Frontal cortex (tissue), 4 donors: ENCODE measurements at places on chromosomes 4 and X.

DNA sequence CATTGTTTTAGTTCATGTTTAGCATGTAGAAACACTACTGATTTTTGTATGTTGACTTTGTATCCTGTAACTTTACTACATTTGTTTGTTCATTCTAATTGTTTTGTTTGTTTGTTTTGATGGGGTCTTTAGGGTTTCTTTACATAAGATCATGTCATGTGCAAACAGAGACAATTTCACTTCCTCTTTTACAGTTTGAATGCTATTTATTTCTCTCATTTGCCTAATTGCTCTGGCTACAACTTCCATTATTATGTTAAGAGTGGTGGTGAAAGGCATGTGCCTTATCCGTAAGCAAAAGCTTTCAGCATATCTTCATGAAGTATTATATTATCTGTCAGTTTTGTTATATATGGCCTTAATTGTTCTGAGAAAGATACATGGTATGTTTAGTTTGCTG lies 571.1 kb downstream of the PCDH7 start:
- no peak for DNase-seq

DNA sequence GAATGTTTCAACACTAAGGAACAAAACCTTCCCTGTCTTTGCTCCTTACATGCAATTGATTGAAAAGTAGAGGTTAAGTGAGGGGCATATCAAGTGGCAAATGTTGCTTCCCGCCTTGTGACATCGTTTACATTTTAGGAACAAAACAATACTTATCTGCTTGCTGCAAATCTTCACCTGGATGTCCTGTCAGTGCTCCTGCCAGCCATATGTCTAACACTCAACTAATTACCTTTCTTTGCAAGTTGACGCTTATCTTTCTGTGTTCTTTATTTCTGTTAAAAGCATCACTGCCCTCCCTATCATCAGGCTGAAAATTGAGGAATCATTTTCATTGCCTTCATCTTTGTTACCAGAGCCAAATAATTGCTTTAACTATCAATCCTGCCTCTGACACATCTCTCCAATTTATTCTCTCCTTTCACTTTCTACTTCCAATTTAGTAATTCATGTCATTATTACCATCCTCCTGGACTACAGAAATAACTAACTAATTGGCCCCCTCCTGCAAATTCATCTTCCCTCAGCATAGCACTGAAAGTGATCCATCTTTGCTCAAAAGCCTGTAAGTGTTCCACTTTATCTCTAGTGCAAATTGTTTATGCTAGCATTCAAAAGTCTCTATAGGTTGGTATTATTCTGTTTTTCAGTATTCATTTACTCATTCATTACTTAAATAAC lies 298.7 kb upstream of the ATOH1 start:
- no peak for DNase-seq

DNA sequence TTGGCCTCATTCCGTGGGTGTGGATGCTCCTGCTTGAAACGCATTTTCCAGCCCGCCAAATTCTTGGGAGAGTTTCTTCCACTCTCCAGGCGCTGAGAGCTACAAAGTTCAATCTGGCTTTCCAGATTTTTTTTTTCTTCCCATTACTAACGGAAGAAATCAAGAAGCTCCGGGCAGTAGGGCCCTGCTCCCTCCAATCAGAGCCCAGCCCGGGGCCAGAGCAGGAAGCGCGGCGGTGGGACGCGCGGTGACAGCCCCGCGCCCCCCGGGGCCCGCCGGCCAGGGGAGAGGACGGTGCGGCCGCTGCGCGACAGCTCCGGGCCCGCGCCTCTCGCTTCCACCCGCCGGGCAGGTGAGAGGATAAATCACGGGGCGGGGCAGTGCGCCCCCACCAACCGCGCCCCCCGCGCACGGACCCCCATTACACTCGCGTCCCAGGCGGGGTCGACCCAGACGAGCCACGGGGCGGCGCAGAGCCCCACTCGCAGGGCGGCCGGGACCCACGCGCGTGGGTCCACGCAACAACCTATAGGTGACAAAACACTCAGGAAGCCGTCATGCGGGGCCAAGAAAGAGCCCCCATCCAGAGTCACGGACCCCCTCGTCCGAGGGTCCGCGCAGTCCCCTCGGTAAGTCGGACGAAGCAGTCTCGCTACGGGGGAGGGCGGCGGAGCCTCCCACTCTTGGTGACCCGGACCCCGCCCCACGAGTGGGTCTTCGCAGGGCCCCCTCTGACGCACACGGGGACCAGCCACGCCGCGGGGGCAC lies 868 bp downstream of the AFAP1 start:
- DNase-seq, result no peak

DNA sequence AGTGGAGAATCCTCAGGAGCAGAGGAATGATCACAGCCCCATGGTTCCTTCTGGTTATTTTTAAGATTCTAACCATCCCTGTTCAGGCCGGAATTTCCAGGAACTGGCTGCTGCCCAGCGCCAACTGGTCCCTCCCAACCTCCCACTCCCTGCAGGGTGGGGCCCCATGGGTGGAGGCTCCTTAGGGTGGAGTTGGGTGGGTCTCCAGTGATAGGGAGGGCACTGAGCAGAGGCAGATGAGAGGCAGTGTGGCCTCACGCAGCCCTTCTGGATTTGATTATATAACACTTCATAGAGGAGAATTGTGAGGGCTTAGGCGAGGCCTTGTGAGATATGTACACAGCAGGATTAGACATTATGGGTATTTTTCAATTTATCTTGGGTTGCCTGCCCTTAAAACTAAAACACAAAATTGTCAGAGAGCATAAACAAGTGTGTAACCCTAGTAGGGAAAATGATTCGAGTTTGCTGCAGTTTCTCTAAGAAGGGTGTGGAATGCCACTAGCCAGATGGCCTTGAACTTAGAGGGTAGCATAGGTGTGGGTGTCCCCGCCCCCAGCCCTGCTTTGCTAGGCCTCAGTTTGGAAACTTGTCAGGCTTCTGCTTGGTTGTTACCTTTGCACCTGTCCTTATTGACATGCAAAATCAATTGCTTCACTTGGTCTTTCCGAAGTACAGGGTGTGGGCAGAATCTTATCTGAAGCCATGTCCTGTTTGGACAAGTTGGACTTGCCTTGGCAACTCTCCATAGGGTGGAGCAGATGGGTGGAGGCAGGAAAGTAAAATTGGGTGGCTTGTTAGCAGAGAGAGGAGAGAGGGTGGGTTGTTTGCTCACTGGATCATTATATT lies 9.4 kb downstream of the KLF3 start:
- no peak for DNase-seq

- no peak for DNase-seq
These were observed 1.2 kb upstream of the TMEM33 start for GRCh38 chr4:41933997-41934503.

- no peak for DNase-seq
These were observed 141.3 kb downstream of the AFAP1 start for GRCh38 chr4:7798178-7798995.

GRCh38 chr4:793941-794621 lies 31.8 kb downstream of the CPLX1 start:
- no peak for DNase-seq

GRCh38 chr4:13162886-13163285 lies 321.3 kb downstream of the RAB28 start:
- no peak for DNase-seq

GRCh38 chr4:84814094-84814750 lies 152.3 kb downstream of the WDFY3 start:
- no peak for DNase-seq

DNA sequence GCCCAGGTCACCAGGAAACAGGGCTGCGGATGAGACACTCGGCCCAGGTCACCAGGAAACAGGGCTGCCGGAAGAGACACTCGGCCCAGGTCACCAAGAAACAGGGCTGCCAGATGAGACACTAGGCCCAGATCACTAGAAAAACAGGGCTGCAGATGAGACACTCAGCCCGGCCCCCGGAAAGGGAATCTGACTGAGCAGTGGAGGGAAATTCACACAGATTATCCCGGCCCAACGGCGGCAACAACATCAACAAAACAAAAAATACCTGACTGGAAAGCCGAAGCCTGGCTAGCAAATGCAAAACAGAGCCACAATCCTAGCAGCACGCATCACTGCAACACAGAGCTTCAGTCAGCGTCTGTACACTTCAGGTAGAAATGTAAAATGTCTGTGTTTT lies 20.7 kb downstream of the AFAP1 start:
- no peak for DNase-seq

DNA sequence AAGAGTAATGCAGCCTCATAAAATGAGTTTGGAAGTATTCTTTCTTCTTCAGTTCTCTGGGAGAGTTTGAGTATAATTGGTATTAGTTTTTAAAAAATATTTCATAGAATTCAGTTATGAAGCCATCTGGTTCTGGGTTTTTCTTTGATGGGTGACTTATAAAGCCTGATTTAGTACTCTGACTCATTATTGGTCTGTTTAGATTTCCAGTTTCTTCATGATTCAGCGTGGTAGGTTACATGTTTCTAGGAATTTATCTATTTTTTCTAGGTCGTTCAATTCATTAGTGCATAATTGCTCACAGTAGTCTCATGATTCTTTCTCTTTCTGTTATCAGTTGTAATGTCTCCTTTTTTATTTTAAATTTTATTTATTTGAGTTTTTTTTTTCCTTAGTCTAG lies 111.2 kb downstream of the CEP44 start:
- DNase-seq, result no peak

DNA sequence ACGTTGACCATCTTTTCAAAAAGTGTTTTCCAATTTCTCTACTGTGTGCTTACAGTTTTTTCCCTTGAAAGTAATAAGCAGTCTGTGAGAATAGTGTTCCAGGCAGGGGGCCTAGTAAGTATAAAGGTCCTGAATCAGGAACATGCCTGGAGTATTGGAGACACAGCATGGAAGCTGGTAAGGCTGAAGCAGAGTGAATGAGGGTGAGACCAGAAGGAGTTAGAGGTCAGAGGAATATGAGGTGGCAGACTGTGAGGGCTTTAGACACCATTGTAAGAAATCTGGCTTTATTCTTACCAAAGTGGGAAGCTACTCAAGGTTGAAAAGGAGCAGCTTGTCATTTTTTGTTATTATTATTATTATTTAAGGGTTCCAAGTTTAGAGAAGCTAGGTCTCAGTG lies 107.4 kb downstream of the CT47B1 start:
- no peak for DNase-seq

GRCh38 chr4:128232719-128233118 lies 54.9 kb downstream of the PGRMC2 start:
- DNase-seq, result no peak

GRCh38 chr4:158163941-158164767 lies 8.7 kb downstream of the GASK1B start:
- DNase-seq, result no peak

DNA sequence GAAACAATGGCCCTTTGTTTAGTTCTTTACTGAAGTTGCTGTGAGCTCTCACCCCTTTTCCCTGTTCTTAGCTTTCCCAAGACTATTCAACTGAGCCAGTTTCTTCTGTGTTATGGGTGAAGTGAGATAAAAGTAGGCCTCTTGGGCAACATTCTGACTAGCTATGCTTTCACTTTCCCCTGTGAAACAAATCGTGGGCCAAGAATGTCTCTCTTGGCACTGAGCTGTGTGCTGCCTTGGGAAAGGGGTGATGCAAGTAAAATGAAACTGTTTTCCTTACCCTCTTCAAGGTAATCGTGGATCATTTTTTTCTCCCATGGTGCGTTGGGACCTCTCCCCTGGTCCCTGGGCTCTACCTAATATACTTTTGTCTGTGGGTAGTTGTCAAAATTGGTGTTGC lies 653.9 kb upstream of the MAGEB2 start:
- DNase-seq, result no peak

DNA sequence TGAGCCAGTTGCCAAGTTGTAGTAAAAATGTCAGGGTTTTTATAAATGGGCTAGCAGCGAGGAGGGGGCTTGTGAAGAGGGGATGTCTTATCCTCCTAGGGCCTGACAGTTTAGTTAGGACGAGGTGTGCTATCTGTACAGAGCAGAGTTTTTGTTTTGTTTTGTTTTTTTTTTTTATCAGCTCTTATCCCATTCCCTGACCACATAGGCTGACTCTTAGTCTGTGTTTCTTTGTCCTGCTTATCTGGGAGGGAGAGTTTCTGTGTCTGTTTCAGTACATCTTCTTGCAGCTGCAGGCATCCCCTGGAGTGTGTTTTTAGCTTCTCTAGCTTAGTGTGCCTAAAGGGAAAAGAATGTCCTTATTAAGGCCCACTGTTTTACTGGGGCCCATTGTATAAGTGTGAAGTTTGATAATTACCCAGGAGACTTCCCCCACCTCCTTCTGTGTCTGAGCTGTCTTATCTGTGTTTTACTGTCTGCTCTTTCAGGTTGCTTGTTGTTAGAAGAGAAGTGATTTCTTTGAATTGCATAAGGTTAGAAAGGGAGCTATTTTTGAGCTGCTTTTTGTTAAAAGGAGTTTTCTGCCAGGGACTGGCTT lies 32.0 kb downstream of the PAGE2 start:
- no peak for DNase-seq
